ENCODE measurements at places on chromosomes 1 and 21.
A peak's percentile ranks its signal among the peaks of the same experiment; 100 is the strongest.

DNA sequence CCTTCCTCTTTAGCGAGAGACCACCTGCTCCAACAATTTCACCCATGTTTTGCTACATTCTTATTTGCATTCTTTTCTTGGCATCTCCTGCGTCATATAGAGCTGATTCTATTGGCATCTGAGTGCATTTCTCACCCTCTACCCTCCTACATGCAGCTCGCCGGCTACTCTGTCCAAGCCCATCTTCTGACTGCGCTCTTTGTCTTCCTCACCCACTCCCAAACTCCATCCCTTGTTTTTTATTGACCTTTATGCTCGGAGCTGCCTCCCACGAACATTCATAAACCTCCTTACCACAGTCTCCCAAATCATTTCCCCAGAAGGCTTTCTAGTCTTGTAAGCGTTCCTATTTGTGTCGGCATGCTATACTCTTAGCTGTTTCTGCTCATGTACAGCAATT lies 33.6 kb upstream of the FMN2 start:
- no peak for DNase-seq

- no peak for DNase-seq
Observed at GRCh38 chr21:17660452-17660851, 47.8 kb upstream of the BTG3 start.

DNA sequence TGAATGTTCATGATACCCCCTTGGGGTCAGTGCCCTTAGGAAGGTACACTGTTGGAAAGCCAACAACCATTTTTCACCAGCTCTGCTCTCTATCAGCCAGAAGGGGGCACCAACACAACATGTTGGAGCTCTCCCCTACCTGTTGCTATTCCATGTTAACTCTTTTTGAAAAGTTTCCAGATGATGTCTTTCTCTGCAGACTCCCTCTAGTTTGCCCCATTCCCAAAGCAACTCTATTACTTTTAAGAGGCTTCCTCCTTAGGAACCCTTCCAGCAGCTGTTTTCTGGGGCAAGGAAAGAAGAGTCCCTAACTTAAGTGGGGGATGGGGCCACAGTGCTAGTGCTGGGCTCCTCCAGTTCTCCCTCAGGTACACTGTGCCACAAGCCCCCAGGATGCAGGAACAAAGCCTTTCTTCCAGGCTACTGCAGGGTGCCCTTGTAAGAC lies 22.9 kb upstream of the NDC1 start:
- no peak for DNase-seq

GRCh38 chr1:175725684-175726083 lies 17.7 kb downstream of the TNR start:
- no peak for DNase-seq

DNA sequence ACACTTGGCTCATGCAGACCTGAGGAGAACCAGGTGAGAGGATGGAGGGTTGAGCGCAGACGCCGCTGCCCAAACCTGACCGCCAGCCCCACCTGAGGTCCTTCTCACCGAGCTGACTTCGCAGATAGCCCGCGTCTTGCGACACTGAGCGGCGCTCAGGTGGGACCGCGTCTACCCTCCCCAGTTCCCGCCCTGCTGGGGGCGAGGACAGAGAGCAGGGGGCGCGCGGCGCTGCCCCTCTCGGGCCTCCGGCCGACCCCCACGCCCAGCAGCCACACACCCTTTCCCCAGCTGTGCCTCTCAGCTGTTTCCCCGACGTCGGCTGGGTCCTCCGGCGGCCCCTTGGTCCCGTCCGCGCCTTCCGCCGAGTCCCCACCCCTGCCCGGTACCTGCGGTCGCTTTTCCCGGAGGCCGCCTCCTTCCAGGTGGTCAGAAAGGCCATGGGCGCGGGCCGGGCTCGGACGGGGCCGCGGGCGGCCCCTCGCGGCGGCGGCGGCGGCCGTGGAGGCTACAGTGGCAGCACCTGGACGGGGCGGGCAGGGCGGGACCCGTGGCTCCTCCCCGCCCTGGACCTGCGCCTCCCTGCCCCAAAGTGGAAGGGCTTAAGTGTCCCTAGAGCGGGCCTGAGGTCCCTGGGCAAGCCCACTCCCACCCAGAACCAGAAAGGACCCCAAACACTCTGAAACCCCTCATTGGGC lies 14.4 kb upstream of the TTC39A start:
- no peak for DNase-seq

DNA sequence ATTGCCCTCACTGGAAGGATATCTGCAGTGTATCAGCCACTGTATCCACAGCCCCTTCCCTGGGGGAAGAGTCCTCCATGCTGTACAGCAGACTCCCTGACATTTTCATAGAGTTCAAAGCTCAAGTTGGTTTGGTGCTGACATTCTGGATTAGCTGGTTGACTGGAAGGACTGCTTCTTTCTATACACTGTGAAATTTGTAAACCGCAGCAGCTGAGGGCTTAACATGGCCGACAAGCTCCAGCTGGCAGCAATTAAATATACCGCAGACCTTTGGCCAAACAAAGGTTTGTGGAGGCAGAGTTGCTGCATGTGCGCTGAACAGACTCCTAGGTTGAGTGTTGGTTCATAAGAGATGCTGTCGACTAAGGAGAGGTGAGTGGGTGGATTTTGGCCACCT lies 126.4 kb downstream of the DHRS3 start:
- no peak for DNase-seq

- no peak for DNase-seq
Observed at GRCh38 chr1:106755682-106756406, 300.6 kb upstream of the PRMT6 start.

DNA sequence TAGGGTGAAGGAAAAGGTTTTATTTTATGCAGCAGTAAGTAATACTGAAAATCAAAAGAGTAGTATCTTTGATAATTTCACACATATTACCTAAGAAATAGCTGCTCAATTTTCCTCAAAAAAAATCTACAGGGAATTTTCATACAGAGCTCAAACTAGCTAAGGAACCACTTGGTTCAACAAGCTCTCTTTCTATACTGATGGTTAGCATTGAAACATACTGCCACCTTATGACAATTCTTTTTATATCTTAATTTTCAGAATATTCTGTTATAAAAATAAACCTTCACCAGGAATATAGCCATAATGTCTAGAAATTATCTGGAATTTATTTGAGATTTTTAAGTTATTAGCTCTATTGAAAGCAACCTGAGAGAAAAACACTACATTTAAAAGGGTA lies 142.1 kb downstream of the DPYD start:
- no peak for DNase-seq

DNA sequence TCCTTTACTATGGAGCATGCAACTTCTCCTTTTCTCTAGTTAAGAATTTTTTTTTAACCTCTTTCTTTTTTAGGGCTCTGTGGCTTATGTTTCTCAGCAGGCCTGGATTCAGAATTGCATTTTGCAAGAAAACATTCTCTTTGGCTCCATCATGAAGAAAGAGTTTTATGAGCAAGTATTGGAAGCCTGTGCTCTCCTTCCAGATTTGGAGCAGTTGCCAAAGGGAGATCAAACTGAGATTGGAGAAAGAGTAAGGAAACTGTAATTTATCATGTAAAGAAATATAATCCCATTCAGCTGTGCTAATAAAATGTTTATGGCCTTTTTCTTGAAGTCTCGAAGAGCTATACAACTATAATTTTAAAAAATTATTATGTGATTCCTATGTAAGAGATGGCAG lies 70.1 kb downstream of the HSPA13 start:
- no peak for DNase-seq

GRCh38 chr1:241332037-241332409 lies 25.0 kb downstream of the RGS7 start:
- DNase-seq, result no peak

GRCh38 chr1:33630686-33631085 lies 158.2 kb downstream of the ZSCAN20 start:
- no peak for DNase-seq

DNA sequence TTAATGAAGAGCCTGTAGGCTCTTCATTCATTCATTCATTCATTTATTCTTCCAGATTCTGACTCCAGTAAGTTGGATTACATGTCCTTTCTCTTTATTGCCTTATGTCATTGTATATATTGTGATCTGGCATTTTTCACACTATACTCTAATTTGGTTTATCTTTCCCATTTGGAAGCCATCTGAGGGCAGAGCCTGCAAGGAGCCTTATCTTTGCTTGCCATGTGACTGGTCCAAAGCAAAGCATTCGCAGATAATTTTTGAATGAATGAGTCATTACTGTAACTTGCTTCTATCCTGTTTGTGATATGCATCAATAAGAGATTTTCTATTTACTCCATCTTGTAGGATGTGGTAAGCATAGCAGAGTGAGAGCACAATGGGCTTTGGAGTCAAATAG lies 108.4 kb upstream of the DAB1 start:
- no peak for DNase-seq

DNA sequence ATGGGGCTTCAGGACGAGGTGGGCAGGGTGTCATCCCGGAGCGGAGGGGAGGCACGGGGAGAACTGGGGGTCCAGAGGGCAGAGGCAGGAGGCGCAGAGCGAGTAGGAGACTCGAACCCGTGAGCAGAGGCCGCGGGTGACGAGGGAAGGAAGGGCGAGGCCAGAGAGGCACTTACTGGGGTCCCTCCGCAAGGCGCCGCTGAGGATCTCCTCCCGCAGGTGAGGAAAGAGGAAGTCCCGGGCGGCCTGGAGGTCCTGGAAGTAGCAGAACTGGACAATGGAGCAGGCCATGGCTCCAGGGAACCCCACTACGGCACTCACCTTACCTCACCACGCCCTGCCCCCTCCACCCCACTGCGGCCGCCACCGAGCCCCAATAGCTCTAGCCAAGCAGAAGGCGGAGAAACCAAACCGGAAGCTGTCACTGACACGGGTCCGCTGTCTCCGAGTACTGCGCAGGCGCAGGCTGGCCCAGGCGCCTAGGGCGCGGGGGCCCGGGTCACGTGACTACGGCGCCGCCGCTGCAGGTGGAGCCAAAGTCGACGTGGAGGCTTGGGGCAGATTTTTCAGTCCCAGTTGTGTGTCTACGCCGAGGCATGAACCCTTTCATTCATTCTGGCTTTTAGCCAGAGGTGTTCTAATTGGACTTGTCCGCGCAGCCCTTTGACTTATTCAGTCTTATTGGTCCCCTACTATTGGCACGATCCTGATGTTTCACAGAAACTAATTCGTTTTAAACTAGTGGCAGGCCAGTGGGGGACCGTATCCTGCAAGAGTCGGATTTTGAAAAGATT lies at the start of gene RAB3GAP2:
Gene RAB3GAP2 (minus strand): TSS at position 407 of the 794 bp plus-strand sequence. CDS start 116 bp downstream, at position 291.
- peak; percentile 93 for DNase-seq

DNA sequence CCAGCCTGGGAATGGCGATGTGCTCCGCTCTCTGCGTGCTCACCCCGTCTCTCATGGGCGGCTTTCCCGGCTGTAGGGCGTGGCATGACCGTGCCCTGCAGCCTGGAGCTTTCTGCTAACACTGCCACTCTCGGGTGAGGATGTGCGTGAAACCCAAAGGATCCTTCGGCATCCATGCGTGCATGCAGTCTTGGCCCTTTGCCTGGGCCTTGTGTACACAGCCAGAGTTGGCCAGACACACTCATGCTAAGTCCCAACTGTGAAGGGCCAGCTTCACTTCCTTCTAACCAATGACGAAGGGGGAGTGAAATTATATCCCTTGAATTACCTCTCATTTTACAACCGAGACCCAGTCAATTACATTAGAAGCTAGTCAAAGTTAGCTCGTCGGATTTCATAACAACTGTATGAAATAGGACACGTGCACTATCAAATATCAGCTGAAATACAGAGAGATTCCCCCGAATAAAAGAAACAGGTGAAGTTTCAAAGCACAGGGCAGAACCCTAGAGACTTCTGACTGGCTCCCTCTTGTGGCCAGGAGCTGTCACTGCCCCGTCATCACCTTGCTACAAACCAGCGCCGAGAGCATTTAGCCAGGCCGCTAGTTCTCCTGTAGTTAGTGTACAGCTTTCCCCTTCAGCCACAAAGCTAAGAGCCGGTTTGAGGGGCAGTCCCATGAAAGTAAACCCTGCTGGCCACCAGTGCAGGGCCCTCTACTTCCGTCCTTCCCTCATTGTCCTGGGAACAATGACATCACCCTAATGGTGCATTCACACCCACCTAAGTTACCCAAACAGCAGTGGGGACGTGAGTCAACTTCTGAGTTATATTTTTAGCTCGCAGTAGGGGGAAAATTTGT lies 63.4 kb upstream of the COA6 start:
- peak; percentile 43 for DNase-seq

- DNase-seq, result no peak
Observed at GRCh38 chr21:37837381-37837780, 78.9 kb downstream of the KCNJ6 start.

DNA sequence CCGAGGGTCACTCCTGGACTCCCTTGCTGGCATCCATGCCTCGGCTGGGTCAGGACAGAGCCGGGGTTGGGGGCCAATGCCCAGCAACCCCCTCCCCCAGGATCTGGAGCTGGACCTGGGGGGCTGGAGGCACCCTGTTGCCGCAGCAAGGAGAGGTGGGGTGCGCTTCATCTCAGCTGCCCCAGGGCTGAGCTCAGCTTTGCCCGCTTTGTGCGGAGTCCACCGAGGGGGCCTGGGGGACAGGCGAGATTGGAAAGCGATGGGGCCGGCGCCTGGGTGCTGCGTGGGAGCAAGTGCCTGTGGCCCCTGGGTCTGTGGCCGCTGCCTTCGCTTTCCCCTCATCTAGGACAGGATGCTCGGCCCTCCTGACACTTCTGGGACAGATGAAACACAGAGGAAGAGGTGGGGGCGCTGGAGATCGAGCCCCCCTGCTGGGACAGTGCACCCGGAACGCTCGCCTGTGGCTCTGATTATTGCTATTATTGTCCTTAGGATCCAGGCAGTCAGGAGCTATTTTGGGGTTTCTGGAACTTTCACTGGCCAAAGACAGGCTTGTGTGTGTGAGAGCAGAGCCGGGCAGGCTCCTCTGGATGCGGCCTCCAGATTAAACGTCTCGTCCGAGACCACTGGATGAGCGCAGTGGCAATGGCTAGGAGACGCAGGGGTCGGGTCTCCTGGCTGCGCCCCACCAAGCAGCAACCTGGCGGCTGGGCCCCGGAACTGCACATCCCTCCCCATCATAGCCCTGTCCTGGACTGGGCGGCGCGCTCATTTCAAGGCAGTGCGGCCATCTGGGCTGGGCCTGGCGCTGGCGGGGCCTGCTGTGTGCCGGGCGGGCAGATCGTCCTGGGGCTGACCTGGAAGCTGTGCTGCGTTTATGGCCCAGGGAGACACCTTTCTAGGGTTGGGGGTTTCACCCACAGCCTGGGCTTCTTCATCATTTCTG lies 13.8 kb downstream of the PRDM16 start:
- DNase-seq, result no peak

- no peak for DNase-seq
Observed at GRCh38 chr1:1157033-1157365, 16.7 kb upstream of the TTLL10 start.

DNA sequence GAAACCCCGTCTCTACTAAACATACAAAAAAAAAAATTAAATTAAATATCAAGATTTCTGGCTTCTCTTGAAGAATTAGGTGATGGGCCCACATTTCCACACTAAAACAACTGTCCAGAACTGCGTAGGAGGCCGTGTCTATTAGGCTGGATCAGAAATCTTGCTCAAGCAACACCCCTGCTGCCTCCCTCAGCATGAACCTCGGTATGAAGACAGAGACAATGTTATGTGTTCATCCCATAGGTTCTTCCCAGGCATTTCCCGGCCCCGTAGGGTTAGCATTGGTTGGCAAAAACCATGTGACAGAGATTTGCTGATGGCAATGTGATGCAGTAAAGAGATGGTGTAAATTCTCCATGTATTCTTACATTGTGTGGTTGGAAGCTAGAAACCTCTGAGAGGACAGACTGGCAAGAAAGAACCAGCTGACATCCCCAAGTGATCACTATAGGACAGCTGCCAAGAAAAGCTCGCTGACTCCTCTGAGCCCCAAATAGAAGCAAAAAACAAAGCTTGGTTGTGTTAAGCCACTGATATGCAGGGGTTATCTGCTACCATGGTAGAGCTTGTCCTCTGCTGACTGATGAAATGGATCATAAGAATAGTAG lies 34.5 kb downstream of the EBNA1BP2 start:
- no peak for DNase-seq

Measured in stimulated activated CD8-positive, alpha-beta memory T cell treated with anti-CD3 and anti-CD28 coated beads, Interleukin-4, amount 100 ng/mL, for 4 hours (primary cell).